Fibroblast of skin of right quadriceps (primary cell): ENCODE measurements at places on chromosomes 1 and 21.
A peak's percentile ranks its signal among the peaks of the same experiment; 100 is the strongest.

- no peak for DNase-seq
Measured at GRCh38 chr1:116147114-116147510, 35.9 kb downstream of the MAB21L3 start.

DNA sequence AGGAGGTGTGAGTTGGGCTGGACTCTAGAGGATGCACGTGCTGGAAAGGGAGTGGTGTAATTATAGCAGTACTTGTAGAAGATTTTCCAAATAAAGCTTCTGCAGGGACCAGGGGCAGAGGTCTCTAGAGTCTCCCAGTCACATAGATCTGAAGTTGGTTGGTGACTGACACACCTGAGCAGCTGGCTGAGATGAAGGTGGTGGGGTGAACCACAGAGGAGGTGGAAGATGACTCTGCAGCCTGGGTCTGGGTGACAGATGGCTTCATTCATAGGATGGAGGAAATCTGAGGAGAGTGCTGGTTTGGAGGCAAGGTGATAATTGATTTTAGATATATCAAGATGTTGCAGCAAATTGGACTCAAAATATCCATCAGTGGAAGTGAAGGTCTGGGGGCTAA lies 178.9 kb upstream of the IVNS1ABP start:
- no peak for DNase-seq

DNA sequence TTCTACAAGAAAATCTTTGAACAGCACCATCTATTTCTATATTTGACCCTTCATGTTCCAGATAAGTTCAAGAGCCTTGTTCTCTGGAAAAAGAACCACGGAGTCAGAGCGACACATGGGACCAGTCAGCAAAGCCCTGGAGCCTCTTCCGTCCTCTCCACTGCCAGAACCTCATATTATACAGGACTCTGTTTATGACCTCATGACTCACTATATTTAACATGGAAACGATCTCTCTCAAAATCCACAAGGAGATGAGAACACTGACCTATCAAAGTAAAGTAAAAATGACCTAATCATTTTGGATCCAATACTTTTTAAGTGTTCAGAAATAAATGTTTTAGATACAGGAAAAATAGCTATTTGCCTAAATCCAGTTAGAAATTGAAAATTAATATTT lies 124.6 kb upstream of the KRTAP19-8 start:
- DNase-seq, result peak; percentile 68

- no peak for DNase-seq
Measured at GRCh38 chr1:183838221-183838620, 33.3 kb downstream of the RGL1 start.

GRCh38 chr1:85463731-85464496 lies 1.0 kb downstream of the DDAH1 start:
- DNase-seq, result no peak

DNA sequence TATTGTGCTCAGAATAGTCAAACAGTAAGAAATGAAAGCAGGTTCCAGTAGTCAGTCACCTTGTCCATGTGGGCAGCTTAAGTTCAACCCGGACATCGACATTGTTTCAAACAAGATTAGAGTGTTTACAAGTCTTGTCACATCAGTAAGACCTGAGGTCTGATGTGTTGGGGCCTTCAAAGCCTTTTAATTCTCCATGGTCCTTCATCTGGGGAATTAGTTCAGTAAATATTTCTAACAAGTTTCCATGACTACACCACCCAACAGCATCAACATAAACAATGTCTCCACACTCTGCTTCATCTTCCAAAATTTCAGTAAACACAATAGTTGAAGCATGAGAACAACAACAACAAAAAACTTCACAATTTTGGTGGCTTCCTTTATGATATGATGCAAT lies 15.1 kb upstream of the ADORA1 start:
- no peak for DNase-seq
